ENCODE measurements at places on chromosomes 12 and 14.

- DNase-seq, result no peak
Measured at GRCh38 chr12:45464699-45465098, 248.8 kb downstream of the ANO6 start.

- DNase-seq, result no peak
Measured at GRCh38 chr12:70831543-70831942, 89.0 kb downstream of the PTPRR start.

DNA sequence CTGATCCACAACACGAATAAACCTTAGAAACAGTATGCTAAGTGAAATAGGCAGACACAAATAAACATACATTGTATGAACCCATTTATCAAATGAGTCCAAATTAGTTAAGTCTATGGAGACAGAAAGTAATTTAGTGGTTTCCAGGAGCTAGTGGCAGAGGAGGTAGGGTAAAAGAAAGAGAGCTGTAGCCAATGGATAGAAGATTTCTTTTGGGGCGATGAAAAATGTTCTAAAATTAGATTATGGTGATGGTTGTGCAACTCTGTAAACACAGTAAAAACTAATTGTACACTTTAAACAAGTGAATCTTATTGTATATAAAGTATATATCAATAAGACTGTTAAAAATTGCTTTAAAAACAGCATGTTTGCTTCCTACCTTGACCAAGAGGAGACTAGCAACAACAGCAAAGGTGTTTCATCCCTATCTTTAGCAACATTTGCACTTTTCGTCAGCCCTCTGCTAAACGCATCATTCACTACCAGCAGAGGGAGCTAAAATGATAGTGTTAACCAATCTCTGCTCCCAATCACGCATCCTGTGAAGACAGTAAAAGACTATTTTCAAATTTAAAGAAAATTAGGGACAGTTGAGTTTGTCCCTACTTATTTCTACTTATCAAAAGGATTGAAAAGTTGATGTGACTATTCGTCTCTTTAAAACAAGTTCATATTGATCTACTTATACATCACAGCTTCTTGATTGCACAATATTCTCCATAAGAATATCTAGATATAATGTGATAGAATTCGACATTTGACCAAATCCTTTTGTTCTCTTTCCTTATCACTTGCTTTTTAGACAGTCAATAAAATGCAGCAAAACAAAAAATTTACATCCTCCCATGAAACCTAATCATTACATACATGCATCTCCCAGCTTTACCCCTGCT, 24.0 kb upstream of the LGR5 start:
- DNase-seq, result peak; percentile 53

DNA sequence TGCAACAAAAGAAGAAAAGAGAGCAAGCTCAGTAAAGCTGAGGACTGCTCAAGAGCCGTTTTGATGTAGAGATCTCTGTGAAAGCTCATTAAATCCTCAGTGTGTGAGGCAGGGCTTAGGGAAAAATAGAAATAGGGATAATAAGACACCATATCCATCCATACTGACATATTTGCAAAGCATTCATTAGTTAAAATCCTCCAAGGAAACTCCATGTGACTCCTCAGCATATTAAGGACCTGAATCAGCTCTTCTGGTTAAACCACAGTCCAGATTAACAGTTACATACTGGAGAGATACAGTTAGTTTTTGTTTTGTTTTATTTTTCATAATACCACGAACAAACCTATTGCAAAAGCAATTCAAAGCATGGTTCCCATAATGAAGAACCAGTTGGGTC, 288.2 kb downstream of the PAWR start:
- no peak for DNase-seq

- DNase-seq, result no peak
Measured at GRCh38 chr14:61098721-61099120, 117.7 kb downstream of the SLC38A6 start.

GRCh38 chr12:103493199-103493598, 2.6 kb downstream of the C12orf42 start:
- DNase-seq, result no peak

DNA sequence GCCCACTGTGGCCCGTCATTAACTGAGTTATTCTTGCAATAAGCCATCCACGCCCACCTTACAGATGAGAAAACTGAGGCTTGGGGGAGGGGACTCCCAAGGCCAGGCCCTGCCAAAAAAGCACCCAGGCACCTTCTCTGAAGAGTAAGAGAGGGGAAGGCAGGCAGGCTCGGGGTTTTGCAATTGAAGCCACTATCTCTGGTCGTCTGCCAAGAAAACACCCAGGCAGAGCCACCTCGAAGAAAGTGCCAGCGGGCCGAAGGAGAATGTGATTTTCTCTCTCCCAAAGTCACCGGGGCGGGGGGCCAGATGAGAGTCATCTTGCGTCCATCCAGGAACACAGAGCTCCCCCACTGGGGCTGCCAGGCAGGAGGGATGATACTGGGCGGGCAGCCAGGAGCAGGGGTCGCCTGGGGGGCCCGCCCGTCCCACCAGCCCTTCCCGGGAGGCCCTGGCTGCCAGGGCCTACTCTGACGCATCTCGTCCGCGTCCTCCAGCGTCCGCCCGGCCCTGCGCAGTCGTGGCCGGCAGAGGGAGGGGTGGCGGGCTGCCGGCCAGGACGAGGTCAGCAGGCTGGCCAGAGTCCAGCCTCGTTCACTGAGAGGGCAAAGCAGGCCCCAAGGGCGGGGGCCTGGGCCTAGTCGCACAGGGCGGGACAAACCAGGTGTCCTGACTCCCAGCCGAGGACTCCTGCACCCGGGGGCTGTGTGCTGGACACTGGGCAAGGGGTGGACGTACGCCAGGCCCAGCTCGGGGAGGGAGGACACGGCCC, 74.3 kb downstream of the RFLNA start:
- DNase-seq, result peak; percentile 90

DNA sequence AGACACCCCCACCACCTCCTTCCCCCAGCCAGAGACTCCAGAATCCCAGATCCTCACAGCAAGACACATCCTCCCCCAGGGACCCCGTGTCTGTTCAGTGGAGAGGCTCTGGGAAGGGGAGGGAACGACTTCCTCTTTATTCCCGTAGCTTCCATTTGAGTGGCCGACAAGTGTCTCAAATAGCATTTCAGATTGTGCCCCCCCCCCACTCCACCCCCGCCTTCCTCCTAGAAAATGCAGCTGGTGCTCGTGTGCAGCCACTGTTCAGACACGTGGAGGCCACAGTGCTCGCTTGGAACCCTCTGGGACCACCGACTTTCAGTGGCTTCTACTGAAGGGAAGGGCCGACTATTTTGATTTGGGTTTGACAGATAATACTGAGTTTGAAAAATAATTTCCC, 14.3 kb downstream of the PPP2R5C start:
- DNase-seq, result no peak

- DNase-seq, result no peak
Measured at GRCh38 chr14:103099081-103099732, 4.7 kb downstream of the EXOC3L4 start.

DNA sequence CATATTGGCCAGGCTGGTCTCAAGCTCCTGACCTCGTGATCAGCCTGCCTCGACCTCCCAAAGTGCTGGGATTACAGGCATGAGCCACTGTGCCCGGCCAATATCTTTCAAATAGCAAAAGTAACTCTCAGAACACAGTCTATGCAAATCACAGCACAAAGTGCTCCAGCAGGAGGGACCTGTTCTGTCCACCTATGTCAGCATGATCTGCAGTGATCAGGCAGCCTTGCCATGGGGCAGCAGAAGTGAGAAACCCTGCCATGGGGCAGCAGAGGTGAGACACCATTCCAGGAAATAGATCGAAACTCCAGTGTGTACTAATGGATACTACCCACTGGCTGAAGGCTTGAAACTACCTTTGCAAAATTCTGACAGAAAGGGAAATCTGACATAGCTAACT, 78.5 kb upstream of the EIF5 start:
- DNase-seq, result no peak

DNA sequence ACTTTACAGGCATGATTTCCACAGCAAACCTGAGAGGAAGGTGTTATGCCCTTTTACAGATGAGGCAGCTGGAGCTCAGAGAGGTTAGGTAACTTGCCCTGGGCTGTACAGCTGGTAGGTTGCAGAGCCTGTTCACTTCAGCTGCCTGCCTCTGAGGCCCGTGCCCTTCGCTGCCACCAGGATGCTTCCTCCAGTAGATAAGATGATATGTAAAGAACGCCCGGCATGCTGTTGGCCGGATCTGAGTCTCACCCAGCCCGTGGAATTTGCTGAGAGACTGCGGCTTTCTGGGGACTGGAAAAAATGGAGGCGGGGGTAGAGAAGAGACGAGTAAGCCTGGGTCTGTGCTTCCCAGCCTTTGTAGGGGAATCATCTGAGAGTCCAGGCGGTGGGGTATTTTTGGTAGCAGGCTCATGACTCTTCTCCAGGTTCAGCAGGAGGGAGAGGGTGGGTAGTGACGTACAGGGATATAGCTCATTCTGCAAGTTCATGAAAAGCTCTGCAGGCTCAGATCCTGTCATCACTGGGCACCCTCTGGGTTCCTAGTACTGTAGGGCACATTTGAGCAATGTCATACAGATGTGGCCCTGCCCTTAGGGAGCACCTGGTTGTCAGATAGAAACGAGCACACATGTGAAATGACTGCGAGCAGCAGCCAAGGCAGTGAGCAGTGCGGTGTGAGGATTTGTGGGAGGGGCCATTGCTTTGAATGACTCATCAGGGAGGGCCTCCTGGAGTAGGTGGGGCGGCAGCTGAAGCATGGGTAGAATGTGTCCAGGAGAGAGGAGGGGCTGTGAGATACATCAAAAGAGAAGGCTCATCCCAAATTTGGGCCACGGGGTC, 159.4 kb downstream of the TSPAN9 start:
- DNase-seq, result no peak

GRCh38 chr14:36315159-36315853, 5.1 kb downstream of the MBIP start:
- DNase-seq, result no peak

DNA sequence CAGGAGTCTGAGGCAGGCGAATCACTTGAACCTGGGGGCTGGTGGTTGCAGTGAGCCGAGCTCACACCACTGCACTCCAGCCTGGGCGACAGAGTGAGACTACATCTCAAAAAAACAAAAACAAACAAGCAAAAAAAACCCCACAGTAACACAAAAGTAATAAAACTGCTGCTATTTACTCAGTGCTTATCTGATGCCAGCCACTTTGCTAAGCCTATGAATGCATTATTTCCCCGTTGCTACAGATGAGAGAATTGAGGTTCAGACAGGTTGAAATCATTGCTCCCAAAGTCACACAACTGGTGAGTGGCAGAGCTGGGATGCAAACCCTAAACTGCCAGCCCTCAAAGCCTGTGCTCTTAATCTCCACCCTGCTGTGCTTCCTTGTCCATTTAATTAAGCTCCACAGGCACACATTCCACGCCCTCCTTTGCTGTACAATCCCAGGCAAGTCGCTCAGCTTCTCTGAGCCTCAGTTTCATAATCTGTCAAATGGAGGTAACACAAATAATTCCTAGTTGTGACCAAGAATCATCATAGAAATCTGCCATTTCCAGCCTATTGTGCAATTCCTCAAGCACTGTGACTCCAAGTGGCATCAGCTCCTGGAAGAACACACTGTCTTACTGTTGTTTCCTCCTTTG, 5.7 kb upstream of the OAS3 start:
- no peak for DNase-seq

GRCh38 chr14:91142214-91142668, 28.4 kb downstream of the DGLUCY start:
- DNase-seq, result no peak

- DNase-seq, result no peak
Measured at GRCh38 chr14:82502043-82502442, 968.4 kb upstream of the SEL1L start.

DNA sequence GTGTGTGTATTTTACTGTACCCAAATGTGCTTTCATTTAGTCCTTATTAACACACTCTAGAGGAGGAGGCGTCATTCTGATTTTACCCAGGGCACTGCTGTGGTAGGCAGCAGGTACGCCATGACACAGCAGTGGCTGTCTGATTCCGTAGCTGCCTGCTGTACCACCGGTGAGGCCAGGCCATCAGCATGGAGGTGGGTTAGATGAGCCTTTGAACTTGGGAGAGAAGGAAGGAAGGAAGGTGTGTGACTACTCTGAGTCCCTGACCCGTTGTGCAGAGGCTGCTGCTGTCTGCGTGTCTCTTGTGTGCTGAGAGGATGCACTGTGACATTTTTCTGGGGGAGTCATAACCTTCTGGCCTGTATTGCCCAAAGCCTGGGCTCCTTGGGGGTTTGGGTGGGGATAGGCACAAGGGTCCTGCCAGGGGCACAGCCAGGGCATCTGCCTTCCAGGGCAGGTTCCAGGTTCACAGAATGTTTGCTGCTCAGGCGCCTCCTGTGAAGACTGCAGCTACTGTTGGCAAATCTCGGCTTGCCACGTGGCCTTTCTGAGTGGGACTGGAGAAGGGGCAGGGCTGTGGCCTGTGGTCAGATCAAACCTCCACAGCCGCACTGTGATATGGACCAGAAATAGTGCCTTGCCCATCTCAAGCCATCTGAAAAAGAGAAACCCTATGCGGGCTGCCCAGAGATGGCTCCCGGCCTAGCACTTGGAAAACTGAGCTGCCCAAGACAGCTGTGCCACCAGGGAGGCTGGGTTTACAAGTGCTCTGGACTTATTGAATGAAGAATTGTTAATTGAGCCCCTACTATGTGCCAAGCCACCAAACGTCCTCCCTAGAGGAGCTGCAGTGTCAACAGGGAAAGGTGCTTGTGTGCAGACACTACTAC, 47.1 kb downstream of the MLXIP start:
- no peak for DNase-seq

DNA sequence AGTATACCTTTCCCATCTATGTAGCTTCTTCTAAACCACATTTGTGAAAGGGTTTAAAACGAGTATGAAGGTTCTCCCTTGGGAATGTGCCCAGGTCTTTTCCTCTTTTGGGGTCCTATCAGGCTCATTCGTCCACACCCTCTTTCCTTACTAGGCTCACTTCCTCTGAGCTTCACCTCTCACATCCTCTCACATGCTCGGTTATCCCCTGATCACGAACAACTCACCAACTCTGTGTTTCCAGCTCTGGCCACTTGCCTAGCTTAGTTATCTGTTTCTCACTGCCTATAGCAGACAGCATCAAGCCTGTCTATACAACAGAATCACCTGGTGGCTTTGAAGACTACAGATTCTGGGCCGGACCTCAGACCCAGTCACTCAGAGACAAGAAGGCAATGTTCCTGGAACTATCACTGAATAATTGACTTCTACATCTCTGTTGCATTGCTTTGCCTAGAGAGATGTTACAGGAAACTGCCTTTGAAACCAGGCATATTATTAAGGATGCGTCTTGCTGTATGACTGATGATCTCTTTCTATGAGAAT, 158.2 kb downstream of the FOXN3 start:
- no peak for DNase-seq
